ENCODE measurements at places on chromosomes 1 and 21.
A peak's percentile ranks its signal among the peaks of the same experiment; 100 is the strongest.

- no peak for DNase-seq
Observed at GRCh38 chr1:164813776-164814175, 254.8 kb downstream of the PBX1 start.

DNA sequence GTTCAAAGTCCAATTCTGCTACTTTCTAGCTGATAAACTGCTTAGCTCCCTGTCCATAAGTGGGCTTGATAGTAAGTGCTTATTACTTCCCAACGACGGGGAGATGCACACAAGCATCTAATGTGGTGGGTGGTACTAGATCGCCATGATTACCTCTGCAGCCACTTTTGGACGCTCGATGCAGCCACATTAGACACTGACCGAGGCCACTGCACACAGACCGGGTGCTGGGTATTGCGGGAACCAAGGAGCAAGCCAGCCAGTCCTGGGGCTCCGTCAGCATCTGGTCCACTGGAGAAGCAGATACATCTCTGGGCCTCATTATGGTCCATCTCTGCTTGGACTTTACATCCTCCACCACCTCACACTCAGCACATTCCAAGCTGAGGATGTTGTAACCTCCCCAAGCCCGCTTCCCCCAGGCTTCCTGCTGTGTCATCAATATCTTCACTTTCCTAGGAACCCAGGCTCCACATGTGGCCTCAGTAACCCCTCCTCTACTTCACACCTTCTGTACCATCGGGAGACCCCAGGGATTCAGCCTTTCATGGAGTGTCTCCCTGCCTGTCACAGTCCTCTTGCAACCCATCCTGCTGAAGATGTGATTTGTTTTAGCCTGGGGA is 48.2 kb downstream of the RHOU start:
- DNase-seq: no peak

- no peak for DNase-seq
Observed at GRCh38 chr1:14748151-14748550, 149.7 kb downstream of the KAZN start.

DNA sequence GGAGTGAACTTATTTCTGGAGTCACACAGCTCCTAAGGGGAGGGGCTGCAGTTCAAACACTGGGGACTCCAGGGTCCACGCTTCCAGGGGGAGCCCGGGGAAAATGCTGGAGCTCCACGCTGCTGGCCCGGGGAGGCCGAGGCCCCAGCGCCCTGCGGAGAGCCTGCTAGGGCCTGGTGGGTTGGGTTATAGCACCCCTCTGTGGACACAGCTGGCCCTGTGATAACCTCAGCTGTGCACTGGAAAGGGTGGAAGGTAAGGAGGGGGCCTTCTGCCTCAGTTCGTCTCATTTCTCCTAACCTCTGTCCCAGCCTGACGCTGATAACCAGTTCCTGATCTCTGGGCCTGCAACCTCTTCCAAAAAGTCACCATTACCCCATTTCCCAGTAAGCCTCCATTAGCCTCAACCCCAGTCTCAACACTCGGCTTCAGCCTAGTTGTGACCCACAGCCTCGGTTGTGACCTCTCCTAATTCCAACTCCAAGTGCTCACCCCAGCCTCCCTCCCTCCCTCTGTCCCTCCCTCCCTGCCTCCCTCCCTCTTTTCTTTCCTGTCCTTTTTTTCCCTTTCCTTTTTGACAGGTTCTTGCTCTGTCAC is 7.1 kb downstream of the NBL1 start:
- peak; percentile 36 for DNase-seq

GRCh38 chr1:173475564-173476196 is 1.5 kb upstream of the PRDX6 start:
- DNase-seq: no peak

DNA sequence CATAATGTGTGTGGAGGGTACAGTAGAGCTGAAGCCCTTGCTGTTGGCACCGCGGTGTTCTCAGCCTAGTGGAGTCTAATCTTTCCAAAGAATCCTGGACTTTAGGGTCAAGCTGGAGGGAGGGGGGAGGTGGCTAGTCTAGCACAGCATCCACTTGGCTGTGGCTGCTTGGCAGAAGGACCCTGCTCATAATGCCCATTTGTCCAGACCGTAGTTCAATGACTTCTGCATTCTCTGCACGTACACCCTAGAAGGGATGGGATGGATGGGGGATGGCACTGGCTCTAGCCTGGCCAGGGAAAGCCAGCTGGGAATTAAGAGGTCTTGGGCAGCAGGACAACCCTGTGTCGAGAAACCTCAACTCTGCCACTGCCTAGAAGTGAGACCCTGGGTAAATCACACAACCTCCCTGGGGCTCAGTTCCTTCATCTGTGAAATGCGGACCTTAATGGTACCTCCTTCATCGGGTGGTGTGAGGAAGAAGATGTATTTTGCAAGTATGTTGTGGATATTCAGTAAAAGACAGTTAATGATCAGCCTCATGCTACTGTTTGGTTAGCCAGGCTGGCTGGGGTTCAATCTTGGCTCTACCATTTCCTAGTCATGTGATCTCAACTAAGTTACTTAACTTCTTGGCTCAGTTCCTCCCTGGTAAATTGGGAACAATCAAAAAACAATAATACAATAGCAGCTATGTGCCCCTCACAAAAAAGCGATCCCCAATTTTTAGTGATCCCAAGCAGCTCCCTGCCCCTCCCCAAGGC is 27.2 kb upstream of the CLIC4 start:
- no peak for DNase-seq

- DNase-seq: no peak
Observed at GRCh38 chr1:232844791-232845190, 39.6 kb downstream of the MAP10 start.

- no peak for DNase-seq
Observed at GRCh38 chr21:41133874-41134522, 34.0 kb upstream of the BACE2 start.

- DNase-seq: no peak
Observed at GRCh38 chr1:116770625-116771024, 16.4 kb downstream of the CD2 start.

DNA sequence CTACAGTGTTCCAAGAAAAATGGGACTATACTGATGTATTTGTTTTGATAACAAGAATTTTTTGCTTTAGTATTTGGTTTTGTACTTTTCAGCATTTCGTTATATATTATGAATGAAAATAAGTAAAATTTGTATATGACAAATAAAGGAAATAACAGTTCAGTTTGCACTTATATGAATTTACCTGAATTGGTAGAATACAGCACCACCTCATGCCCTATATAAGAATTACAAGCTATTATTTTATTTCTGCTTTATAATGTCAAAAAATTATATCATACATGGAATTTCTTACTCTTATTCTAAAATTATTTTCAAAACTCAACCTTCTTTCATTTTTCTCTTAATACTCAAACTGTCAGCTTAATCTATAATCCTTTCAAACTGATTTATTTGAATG is 14.6 kb downstream of the EFCAB7 start:
- no peak for DNase-seq

GRCh38 chr1:45334308-45335245 is 5.4 kb upstream of the TOE1 start:
- no peak for DNase-seq

DNA sequence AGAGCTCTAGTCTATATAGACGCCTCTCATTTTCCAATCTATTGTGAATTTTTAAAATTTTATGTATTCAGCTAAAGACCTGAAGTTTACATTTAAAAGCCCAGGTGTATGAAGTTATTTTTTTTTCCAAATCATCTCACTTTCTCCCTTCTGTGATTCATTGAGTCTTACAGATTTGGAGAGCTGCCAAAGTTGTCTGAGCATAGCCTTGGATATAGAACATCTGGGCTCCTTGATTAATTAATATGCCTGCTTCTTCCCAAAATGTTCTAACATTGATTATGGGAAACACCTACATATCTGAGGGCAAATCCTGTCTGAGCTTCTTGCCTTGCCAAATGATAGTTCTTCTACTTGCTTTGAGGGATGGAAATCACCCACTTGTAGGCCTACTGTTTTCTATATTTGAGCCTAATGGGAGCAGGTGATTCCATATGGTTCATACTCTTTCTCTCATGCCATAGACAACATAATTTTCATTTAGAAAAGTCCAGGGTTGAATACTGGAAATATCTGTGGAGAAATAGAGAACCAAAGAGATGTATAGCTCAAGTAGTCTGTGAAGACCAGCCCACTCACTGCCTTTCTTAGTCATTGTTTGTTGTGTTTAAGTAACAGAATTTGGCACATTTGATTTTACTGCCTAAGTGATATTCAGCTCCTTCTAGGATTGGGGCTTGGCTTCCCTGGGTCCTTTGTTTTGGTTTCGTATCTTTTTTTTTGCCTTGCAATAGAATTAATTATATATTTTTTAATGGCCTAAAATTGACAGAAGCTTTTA is 46.2 kb downstream of the MACF1 start:
- DNase-seq: no peak

- no peak for DNase-seq
Observed at GRCh38 chr1:99776120-99776519, 9.7 kb upstream of the FRRS1 start.

DNA sequence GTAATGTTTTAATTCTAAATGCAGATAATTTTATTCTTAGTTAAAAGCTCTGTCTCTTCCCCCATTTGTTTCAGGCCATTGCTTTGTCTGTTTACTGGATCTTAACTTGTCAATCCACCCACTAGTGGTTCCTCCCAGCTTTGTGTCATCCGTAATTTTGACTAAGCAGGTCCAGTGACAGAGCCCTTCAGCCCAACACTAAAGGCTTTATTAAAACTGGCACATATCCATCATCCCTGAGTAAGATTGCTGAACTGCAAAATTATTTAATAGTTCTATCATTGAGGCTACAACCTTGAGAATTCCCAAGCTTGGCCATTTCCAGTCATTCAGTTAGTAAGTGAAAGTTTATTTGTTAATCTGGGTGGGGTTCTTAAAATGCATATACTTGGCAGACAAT is 96.7 kb downstream of the NGF start:
- no peak for DNase-seq

DNA sequence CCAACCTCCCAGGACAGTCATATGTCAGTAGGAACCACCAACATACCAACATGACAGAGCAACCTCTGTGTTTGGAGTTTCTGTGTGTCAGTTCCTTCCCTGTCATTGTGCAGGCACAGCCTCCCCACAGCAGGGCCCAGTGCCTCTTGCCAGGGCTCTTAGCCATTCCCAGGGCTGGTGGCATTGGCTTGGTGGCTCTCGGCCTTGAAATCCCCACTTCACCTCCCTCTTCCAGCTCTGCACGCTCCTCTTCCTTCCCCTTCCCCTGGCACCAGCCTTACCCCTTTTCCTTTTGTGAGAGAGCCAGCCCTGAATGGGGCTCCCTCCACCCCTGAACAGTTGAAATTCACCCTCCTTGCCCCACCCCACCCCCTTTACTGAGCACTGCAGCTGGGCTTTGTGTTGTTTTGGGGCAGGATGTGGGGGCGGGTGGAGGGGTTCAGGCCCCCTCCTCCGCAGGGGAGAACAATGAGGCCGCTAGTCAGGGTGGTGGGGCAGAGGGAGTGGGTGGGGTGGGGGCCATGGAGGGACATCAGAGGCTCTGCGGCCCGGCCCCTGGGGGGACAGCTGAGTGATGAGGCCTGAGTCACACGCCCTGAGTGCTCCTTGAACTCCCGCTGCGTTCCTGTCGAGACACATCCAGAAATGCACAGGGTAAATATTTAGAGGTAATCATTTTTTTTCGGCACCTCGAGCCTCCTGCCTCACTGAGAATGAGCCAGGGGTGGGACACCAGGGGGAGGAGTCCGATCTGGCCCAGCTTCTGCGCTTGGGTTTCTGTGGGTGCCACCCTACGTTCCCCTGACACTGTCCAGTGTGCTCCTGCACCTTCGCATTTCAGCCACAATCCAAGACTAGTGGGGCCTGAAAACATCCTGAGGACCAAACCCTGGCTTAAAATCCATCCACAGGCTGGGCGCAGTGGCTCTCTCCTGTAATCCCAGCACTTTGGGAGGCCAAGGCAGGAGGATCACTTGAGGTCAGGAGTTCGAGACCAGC is 28.6 kb downstream of the LGR6 start:
- DNase-seq: no peak

DNA sequence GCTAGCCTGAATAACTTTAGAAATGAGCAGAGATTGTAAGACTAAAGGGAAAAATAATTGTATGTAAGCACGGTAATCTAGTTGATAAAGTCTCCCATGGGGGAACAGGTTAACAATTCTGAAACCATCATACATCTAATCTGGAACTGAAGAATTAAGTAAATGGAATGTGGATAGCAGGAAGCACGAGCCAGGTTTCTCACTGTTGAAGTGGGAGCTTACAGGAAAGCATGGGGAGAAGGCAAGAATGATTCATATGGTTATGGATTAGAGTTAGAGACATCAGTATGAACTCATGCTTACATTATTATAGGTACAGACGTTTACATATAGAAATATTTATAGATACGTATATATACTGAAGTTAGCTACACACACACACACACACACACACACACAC is 83.0 kb downstream of the LEPR start:
- no peak for DNase-seq

DNA sequence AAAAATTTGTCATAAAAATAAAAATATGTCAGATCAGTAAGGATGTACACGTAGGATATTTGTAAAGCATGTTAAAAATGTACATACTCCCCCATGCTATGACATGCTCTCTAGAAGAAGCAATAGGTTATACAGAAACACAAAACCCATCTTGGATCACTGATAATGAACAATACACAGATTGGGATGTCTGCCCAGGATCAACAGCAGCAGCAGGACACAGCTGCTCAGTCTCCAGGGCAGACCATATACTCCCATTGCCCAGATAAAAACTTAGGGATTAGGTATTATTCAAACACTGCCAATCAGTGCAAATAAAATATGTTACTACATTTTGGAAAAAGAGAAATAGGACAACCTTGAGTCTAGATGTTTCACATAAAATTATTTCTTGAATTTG is 39.0 kb downstream of the DAB1 start:
- DNase-seq: no peak

DNA sequence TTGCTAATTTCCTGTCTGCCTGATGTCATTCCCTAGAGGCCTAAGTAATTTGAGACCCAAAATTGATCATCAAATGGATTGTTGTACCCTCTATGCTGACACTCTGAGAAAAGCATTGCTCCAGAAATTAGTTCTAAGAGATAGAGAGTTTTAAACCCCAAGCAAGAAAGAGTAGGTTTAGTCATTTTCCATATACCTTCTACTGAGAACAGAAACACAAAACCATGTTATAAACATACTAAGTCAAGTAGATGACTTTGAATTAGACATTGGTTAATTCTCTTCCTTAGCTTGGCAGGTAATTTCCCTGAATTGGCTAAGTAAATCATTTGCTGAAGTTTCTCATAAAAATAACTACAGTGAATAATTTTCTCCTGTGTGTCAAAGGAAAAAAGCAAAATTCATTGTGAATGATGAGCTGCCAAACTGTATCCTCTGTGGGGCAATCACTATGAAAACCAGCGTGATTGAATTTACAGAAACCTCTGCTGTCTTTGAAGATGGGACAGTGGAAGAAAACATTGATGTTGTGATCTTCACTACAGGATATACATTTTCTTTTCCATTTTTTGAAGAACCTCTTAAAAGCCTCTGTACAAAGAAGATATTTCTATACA is 20.1 kb downstream of the FMO4 start:
- DNase-seq: no peak

GRCh38 chr1:202010180-202011015 is at the start of gene ELF3:
TSS of gene ELF3 (plus strand) at chr1:202010587. CDS start at chr1:202011137, 550 bp downstream.
- DNase-seq: no peak

All from effector CD4-positive, alpha-beta T cell (primary cell).